Transverse colon (tissue), 4 donors: ENCODE measurements at places on chromosomes 6 and 20. TPM values are rescaled to one million over a fixed set of nuclear protein-coding genes. Genes with fewer than 3 reads are reported as not detected.

- no peaks in the 10 kb centered on the region for H3K36me3 ChIP-seq
- no peaks in the 10 kb centered on the region for H3K27me3 ChIP-seq
- DNase-seq, result no peak
- H3K27ac ChIP-seq, result no peak overlapping the region
Observed at GRCh38 chr6:81226957-81227356, 525.5 kb downstream of the TENT5A start.

- no peak overlapping the region for H3K4me3 ChIP-seq
- H3K27me3 ChIP-seq, result no peaks in the 10 kb centered on the region
- no peak overlapping the region for H3K27ac ChIP-seq
- no peak for DNase-seq
- H3K36me3 ChIP-seq, result no peaks in the 10 kb centered on the region
Observed at GRCh38 chr6:46357591-46357990, 133.7 kb downstream of the RCAN2 start.

Gene PDYN
- total RNA-seq, result not detected

Gene DOK5
- not detected for total RNA-seq

- H3K36me3 ChIP-seq, result no peaks in the 10 kb centered on the region
- no peak for DNase-seq
- no peak overlapping the region for H3K4me3 ChIP-seq
- H3K4me1 ChIP-seq, result no peaks in the 10 kb centered on the region
- H3K27me3 ChIP-seq, result no peaks in the 10 kb centered on the region
Observed at GRCh38 chr6:40900791-40901190, 138.2 kb downstream of the UNC5CL start.

DNA sequence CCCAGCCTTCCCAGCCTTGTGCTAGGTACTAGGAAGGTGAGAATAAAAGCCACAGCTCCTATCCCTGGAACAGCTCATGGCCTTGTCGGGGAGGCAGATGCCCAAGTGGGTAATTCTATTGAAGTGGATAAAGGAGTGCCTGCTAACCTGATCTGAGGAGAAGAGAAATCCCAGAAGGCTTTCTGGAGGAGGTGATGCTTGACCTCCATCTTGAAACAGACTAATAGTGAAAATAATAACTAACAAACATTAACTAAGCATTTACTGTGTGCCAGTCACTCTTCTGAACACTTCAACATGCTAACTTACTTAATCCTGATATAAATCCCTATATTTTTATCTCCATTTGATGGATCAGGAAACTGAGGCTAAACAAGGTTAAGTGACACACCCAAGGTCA lies 493.2 kb upstream of the CHD6 start:
- H3K27me3 ChIP-seq, result no peaks in the 10 kb centered on the region
- no peaks in the 10 kb centered on the region for H3K36me3 ChIP-seq
- H3K4me3 ChIP-seq, result no peak overlapping the region

DNA sequence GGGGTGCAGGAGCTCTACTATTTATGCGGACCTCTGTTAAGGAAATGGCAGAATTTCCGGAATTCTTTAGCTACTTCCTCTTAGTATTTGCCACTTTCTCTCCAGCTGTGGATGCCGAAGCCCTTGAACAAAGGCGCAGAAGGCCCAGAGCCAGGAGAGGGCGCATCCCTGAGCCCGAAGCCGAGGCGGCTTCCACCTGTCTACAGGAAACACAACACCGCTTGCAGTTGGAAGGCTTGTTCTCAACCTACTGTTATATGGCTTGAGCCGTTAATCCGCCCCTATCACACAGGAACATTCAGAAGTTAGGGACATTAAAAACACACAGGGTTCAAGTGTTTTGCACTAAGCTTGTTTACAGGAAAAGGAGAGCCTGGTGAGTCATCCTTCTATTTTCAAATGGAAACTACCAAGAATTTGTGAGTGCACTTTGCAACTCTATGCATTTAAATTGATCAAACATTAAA lies 417.1 kb downstream of the BCKDHB start:
- H3K27ac ChIP-seq, result no peak overlapping the region
- no peak for DNase-seq
- no peaks in the 10 kb centered on the region for H3K36me3 ChIP-seq

Gene SEL1L2
- not detected for total RNA-seq

GRCh38 chr20:22630701-22631100 lies 46.3 kb upstream of the FOXA2 start:
- no peak overlapping the region for H3K4me3 ChIP-seq
- H3K27me3 ChIP-seq, result no peaks in the 10 kb centered on the region
- no peak overlapping the region for H3K27ac ChIP-seq
- H3K36me3 ChIP-seq, result no peaks in the 10 kb centered on the region
- DNase-seq, result no peak

GRCh38 chr20:61100489-61100888 lies 151.6 kb upstream of the CDH4 start:
- H3K4me3 ChIP-seq, result no peak overlapping the region
- H3K27ac ChIP-seq, result no peak overlapping the region
- no peak for DNase-seq

DNA sequence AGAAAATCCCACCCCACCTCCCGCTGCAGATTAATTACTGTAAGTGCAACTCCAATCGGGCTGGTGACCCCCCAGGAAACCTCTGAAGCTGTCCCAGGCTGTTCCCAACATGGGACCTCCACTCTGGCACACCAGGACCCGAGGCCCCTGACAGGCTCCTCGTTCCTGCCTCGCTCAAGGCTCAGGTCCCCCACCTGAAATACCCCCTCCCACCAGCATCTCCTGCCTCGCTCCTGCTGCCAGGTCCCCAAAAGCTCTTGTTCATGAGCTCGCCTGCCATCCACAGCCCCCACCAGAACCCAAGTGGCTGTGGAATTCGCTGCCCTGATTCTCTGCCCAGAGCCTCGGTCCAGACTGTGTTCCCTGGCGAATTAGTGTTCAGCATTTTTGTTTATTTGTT lies 26.1 kb downstream of the NPEPL1 start:
- no peak overlapping the region for H3K27ac ChIP-seq
- no peaks in the 10 kb centered on the region for H3K36me3 ChIP-seq
- peaks cover 24% of the 10 kb centered on the region for H3K27me3 ChIP-seq
- H3K4me1 ChIP-seq, result no peaks in the 10 kb centered on the region
- DNase-seq, result peak; percentile 3
- no peak overlapping the region for H3K4me3 ChIP-seq

Gene MRS2
- 45.3 TPM for total RNA-seq

DNA sequence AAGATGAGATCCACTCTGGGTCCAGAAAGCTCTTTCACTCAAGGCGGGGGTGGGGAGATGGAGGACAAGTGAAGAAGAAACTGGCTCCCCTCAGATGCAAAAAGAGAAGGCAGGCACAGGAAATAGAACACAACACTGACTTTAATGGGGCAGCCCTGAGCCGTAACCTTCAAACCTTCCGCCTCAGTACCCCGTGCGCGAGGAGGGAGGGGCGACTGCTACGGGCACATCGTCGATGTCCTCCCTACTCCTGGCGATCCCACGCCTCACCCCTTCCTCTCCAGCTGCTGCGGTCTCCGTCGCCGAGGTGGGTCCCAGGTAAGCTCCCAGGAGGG lies 3.9 kb downstream of the SPEF1 start:
- no peak for DNase-seq
- H3K36me3 ChIP-seq, result no peaks in the 10 kb centered on the region
- H3K27me3 ChIP-seq, result peaks cover 16% of the 10 kb centered on the region

DNA sequence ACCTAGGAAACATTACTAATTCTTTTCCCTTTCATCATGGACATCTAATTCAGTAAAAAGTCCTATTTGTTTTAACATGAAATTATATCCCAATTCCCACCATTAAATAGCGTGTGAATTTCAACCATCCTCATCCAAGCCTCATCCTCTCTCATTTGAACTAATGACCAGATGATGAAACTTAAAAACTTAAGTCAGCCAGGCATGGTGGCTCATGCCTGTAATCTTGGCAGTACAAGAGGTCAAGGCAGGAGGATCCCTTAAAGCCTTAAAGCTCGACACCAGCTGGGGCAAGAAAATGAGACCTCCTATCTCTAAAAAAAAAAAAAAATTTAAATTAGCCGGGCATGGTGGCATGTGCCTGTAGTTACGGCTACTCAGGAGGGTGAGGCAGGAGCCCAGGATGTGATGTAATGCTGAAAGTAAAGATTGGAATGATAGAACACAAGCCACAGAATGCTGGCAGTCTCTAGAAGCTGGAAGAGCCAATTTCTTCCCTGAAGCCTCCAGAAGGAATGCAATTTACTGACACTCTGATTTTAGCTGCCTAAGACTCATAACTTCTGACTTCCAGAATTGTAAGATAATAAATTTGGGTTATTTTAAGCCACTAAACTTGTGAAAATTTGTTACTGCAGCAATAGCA lies 27.1 kb upstream of the HAO1 start:
- H3K4me3 ChIP-seq, result no peak overlapping the region
- DNase-seq, result no peak
- H3K27ac ChIP-seq, result no peak overlapping the region
- H3K4me1 ChIP-seq, result no peaks in the 10 kb centered on the region
- no peaks in the 10 kb centered on the region for H3K27me3 ChIP-seq
- no peaks in the 10 kb centered on the region for H3K36me3 ChIP-seq

- H3K36me3 ChIP-seq, result no peaks in the 10 kb centered on the region
- H3K27me3 ChIP-seq, result no peaks in the 10 kb centered on the region
- no peaks in the 10 kb centered on the region for H3K4me1 ChIP-seq
- H3K4me3 ChIP-seq, result no peak overlapping the region
- DNase-seq, result no peak
Observed at GRCh38 chr6:9634776-9635175, 780.1 kb downstream of the TFAP2A start.

DNA sequence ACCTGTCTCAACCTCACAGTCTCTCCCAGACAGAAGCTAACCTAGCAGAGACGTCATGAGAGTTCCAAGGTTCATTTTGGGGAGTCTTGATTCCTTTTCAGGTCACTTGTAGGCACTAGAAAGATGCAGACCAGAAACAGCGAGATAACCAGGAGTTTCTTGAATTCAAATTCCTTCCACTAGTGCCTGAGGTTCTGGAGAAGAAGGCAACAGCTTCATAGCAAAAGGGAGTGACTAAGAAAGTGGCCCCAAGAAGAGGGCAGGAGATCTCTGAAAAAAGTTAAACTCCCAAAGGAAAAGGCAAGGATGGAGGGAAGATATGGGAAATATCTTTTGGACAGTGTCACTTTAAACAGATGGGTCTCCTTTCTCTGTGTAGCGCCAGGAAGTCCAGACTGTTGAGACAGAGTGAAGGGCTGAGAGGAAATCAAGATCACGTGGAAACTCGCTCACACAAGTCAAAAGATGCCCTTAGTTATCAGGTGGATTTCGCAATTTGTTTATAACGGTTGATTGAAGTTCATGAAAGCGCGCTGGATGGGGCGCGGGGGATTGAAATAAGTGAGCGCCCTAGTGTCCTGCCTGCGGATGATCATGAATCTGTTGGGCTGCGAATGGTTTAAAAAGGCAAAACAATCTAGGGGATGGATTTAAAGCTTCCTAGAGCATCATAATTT lies 4.8 kb upstream of the PRSS16 start:
- no peak for DNase-seq
- peaks cover 97% of the 10 kb centered on the region for H3K27me3 ChIP-seq
- H3K27ac ChIP-seq, result no peak overlapping the region
- no peak overlapping the region for H3K4me3 ChIP-seq
- no peaks in the 10 kb centered on the region for H3K36me3 ChIP-seq

GRCh38 chr6:167795321-167795811 lies 31.3 kb upstream of the AFDN start:
- H3K4me3 ChIP-seq, result no peak overlapping the region
- H3K36me3 ChIP-seq, result no peaks in the 10 kb centered on the region
- peaks cover 16% of the 10 kb centered on the region for H3K27me3 ChIP-seq

DNA sequence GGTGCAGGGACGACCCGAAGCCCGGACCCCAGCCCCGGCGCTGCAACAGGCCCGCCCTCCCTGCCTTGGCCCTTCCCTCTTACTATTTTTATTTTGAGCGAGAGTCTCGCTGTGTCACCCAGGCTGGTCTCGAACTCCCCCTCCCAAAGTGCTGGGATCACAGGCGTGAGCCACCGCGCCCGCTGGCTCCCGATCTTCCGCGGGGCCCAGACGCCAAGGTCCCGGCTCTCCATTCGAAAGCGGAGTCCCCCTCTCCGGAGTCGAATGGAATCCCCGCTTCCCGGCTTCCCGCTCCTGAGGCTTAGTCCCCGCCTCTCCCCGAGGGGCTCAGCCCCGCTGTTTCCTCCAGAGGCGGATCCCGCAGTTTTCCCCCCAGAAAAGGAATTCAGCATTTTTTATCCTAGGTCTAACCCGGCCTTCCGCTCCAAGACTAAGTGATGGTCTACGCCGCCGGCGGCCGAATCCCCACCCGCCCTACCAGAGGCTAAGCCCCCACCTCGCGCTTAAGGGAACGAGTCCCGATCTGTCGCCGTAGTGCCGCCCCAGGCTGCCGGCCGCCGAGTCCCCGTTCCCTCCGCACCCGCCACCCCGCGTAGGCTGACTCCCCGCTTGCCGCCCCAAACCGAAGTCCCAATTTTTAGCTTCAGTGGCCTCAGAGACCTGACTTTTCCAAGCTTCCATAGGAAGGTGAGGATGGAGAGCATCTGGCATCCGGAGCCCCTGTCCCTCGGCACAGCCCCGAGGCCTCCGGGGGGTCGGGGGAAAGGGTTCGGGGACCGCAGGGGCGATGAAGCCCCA lies 11.5 kb upstream of the TMC2 start:
- H3K4me1 ChIP-seq, result no peaks in the 10 kb centered on the region
- H3K36me3 ChIP-seq, result no peaks in the 10 kb centered on the region
- no peaks in the 10 kb centered on the region for H3K27me3 ChIP-seq

- H3K27ac ChIP-seq, result no peak overlapping the region
- H3K4me3 ChIP-seq, result no peak overlapping the region
- DNase-seq, result no peak
- no peaks in the 10 kb centered on the region for H3K27me3 ChIP-seq
- no peaks in the 10 kb centered on the region for H3K36me3 ChIP-seq
- H3K4me1 ChIP-seq, result no peaks in the 10 kb centered on the region
Observed at GRCh38 chr6:139800837-139801236, 426.4 kb upstream of the CITED2 start.

DNA sequence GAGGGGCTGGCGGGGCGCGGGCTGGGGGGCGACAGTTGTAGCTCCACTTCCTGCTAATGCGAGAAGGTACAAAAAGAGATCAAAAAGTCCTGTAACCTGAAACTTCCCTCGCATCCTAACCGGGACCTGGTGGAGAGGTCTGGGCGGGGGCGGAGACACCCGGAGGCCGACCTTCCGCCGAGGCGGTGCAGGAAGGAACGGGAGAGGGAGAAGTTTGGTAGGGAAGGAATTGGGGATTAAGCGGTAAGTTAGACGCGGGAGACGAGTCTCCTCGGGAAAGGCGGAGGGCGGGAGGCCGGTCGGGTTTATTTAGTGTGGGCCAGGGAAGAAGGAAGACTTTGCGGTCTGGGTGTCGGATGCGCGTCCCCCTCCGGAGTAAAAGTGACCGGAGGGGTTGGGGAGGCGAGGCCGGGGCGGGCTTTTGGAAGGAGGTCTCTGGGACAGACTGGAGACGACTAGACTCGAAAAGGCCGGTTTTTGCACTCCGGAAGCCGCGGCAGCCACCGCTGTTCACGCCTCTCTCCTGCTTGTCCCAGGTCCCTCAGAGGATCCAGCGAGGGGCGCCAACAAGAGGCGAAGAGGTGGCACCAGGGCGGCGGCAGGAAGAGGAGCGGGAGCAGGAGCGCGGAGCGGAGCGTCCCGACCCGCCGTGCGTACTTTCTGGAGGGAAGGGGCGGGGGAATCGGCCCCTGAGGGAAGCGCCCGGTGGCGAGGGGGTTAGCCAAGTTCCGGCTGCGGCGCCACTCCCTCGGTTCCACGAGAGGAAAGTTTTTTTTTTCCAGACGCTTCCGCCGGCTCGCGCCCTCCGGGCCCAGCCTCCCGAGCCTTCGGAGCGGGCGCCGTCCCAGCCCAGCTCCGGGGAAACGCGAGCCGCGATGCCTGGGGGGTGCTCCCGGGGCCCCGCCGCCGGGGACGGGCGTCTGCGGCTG lies 734 bp downstream of the TPBG start:
- H3K27ac ChIP-seq, result peak overlapping the region; percentile 80
- H3K27me3 ChIP-seq, result peaks cover 52% of the 10 kb centered on the region
- peak; percentile 46 for DNase-seq
- H3K36me3 ChIP-seq, result no peaks in the 10 kb centered on the region
- no peaks in the 10 kb centered on the region for H3K4me1 ChIP-seq
